ENCODE measurements at places on chromosomes 1 and 21.

DNA sequence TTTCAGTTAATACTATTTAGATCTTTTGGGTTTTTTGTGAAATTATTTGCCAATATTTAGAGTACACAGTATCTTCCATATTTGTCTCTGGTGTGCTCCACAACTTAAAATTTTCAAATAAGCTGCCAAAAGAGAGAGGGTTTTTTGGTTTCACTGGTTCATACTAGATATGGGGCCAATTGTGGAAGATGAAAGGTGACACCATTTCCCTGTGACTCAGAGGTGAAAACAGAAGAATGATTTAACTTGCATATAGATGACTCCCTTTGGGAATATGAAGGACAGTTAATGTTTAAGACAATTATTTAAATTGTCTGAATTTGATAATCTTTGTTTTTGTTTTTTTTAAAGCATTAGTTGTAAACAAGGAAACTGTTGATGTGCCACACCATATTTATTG, 37.5 kb downstream of the IVNS1ABP start:
- no peak for DNase-seq

DNA sequence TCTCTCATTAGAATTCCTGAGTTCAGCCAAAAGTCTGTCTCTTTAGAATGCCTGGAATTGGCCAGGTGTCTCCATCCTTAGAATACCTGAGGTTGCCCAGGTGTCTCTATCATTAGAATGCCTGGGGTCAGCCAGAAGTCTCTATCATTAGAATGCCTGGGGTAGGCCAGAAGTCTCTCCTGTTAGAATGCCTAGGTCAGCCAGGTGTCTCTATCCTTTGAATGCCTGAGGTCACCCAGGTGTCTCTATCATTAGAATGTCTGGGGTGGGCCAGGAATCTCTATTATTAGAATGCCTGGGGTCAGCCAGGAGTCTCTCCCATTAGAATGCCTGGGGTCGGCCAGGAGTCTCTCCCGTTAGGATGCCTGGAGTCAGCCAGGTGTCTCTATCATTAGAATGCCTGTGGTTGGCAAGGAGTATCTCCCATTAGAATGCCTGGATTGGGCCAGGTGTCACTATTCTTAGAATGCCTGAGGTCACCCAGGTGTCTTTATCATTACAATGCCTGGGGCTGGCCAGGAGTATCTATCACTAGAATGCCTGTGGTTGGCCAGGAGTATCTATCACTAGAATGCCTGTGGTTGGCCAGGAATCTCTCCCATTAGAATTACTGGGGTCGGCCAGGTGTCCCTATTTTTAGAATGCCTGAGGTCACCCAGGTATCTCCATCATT, 43.0 kb downstream of the RNF187 start:
- no peak for DNase-seq

DNA sequence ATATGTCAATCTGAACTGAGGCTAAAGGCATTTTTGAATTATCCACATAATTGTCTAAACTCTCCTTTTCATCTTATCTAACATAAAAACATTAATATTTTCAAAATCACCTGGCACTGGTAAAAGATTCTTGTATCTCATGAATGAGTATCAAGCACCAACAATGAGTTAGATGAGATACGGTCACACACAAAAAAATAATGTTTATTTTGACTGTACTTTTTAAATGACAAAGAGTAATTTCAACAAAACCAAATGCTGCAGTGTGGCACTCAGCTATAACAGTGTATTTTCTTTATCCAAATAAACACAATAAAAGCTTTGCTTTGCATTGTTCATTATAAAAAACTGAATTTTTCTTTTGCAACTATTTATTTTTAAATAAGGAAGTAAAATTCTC, 59.5 kb downstream of the EIF4G3 start:
- no peak for DNase-seq

GRCh38 chr1:205837382-205837970, 12.5 kb downstream of the PM20D1 start:
- no peak for DNase-seq

DNA sequence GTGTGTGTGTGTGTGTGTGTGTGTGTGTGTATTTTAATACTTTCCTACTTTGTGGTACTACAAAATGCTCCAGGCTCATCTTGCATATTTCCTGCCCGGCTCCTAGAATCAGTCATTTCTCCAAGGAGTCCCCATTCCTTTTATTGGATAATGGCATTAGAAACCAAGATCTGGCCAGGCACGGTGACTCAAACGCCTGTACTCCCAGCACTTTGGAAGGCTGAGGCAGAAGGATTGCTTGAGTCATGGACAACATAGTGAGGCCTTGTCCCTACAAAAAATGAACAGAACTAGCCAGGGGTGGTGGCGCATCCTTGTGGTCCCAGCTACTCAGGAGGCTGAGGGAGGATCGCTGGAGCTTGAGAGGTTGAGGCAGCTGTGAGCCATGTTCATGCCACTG, 20.3 kb downstream of the EPB41 start:
- DNase-seq = no peak

DNA sequence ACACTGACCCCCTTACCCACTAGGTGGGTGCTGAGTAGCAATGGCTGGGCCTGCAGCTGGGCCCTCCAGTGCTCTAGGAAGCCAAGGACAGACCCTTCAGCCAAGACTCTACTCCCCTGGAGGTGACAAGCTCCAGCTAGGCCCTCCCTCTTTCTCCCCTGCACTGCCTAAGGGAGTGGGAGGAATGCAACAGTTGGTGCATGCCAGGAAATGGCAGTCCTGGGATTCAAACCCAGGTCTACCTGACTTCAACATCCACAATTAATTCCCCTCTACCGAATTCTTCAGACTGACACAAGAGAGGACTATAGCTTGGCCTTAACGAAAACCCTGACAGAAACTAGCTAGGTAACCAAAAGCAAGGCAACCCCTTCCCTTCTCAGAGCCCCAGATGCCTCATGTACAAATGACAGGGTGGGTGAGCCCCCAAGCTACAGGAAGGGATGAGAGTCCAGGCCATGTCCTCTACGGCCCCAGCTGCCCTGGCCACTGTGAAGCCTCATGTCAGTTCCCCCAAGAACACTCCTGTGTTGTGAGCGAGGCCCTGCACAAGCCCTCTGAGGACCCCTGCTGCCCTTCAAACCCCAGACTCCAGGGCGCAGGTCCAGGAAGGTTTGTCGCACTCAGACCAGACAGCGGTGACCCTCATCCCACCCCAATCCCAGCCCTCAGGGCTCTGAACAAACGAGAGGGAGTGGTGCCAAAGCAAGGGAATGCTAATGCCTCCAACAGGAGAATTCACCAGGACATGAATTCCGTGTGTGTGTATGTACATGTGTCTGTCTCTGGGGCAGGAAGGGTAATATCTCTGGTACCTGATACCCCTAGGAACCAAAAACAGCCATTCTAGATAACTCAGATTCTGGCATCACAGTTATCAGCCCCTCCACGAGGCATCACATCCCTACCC, 92.3 kb downstream of the MRPL37 start:
- DNase-seq = no peak

- DNase-seq = no peak
Observed at GRCh38 chr21:41396558-41397075, 29.4 kb upstream of the MX1 start.

DNA sequence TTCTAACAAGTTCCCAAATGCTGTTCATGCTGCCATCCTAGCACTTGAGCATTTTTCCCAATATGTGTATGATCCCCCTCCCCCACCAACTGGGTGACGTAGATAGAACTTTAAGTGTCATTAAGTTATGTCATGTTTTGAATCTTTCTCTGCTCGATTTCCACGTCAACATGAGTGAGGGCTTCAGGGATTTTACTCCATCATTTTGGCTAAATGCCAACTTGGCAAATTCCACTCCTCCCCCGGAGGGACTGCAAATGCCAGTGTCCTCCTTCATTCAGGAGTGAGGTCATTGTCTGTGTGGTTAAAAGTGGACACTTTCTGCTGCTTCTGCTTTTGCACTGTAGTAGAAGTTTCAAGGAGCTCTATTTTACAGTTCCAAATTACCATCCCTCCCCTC, 201.7 kb downstream of the FGGY start:
- no peak for DNase-seq

DNA sequence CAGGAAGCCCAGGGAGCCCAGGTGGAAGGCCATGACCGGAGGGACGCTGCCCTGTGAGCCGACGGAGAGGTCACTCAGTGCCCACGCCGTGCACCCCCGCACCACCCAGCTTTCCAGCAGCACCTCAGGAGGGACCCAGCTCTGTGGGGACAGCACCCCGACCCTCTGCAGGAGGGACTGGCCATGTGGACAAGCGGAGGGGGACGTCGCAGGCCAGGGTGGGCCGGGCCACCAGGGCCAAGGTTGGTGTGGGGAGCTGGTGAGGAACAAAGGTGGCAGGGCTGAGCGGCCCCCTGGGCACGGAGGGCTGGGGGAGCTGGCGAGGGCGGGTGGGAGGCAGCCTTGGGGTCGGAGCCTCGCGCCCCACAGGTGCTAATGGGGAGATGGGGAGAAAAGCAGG, 22.8 kb downstream of the NADK start:
- no peak for DNase-seq

- DNase-seq = no peak
Observed at GRCh38 chr21:32604464-32604863, 7.7 kb downstream of the CFAP298 start.

- no peak for DNase-seq
Observed at GRCh38 chr1:211723273-211723672, 47.9 kb upstream of the NEK2 start.

GRCh38 chr1:3265835-3266805, 188.3 kb upstream of the ARHGEF16 start:
- no peak for DNase-seq

DNA sequence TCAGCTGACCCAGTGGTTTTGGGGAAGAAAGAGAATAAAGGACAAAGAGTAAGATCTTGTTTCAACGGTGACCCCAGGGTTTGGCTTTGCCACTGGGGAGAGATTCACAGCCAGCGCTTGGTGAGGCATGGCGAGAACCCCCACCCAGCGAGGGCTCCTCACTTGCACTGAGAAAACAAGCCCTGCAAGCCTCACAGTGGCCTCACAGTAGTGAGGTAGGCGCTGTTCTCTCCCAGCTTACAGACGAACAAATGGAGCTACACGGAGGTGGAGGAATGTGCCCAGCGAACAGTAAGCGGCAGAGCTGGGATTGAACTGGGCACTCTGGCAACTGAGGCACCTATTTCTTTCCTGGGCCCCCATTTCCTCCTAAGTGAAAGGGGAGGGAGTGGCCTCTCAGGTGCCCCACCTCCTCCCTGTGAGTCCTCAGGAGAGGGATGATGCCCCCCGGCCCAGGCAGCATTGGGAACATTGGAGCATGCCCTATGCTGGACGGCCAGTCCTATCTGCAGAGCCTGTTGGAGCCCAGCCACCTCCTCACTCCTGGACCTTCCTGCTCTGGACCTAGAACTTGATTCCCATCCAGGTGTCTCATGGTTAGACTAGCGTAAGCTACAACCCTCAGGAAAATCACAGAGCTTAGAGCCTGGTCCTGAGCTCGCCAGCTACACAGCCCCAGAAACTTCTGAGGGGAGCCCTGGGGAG, 73.4 kb upstream of the EDN2 start:
- no peak for DNase-seq

DNA sequence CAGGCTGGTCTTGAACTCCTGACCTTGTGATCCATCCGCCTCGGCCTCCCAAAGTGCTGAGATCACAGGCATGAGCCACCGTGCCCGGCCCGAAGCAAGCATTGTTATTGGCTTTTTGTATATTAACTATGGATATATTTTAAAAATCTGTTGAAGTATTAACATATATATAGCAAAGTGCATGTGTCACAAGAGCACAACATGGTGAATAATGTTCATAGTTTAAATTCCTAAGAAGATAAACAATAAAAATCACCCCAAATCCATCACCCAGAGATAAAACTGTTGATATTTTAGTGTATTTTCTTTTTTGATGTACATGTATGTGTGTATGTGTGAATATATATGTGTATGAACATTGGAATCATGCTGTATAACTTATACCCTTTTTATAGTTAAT, 9.1 kb upstream of the FOXE3 start:
- no peak for DNase-seq
